ENCODE measurements at places on chromosomes 13 and 19.

GRCh38 chr13:110400786-110401533 is 93.9 kb downstream of the COL4A2 start:
- no peaks in the 10 kb centered on the region for H3K36me3 ChIP-seq
- H3K27ac ChIP-seq, result no peak overlapping the region
- H3K4me3 ChIP-seq, result no peak overlapping the region

DNA sequence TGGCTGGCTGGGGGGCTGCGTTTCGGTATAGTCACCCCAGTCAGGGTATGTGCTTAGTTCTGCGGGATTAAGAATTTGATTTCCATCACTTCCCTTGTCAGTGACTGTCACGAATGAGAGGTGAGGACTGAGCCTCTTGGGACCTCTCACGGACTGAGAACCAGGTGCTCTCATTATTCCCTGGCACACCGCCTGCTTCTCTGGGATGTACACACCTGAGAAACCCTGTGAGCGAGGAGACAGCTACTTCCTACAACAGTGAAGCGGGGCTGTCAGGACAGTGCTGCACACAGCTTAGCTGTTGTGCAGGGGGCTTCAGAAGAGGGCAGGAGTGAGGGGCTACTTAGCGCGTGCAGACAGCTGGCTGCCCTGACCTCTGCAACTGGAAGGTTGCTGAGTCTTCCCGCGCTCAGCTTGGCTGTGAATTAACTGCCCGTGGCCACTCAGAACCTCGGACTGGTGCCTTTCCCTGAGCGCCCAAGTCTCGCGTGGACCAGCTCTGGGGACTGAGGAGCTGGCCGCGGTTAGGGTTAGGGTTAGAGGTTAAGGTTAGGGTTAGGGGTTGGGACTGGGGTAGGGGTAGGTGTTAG is 65.3 kb upstream of the MCF2L start:
- H3K27me3 ChIP-seq, result no peaks in the 10 kb centered on the region
- H3K36me3 ChIP-seq, result no peaks in the 10 kb centered on the region
- H3K27ac ChIP-seq, result no peak overlapping the region
- DNase-seq, result no peak
- H3K4me3 ChIP-seq, result no peak overlapping the region
- no peaks in the 10 kb centered on the region for H3K4me1 ChIP-seq

DNA sequence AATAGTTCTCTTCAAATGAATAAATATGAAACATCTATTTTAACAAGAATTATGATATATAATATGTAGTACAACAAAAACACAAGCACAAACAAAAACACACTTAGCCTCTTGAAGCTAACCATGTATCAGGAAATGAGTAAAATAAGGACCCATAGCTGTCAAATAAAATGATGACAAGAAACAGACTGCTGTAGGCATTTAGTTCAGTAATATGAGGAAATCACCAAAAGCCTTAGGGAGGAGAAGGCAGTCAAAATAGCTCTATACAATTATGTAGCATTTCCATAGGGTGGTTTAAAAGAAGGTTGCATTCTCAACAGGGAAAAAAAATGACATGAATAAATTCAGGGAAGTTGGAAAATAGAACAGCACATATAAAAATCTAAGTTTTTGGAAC is 163.4 kb downstream of the PCDH20 start:
- H3K27me3 ChIP-seq, result no peaks in the 10 kb centered on the region
- DNase-seq, result no peak
- H3K4me1 ChIP-seq, result no peaks in the 10 kb centered on the region

DNA sequence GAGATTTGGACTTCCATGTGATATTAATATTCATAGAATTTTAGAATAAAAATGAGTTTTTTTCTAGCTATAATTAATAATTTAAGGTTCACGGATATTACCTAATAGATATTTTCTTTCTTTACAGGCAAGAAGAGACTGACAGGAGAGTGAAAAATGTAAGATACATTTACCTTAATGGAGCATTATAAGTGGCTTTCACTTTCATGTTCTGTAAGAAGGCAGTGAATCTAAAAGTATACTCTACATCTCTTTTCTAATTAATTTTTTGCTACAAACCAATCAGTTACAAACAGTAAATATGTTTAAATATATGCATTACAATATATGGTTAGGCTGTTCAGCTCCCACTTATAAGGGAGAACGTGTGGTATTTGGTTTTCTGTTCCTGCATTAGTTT is 159.1 kb downstream of the LMO7 start:
- no peak overlapping the region for H3K27ac ChIP-seq
- no peaks in the 10 kb centered on the region for H3K4me1 ChIP-seq

- no peaks in the 10 kb centered on the region for H3K36me3 ChIP-seq
- no peak overlapping the region for H3K27ac ChIP-seq
- DNase-seq, result no peak
- H3K4me1 ChIP-seq, result no peaks in the 10 kb centered on the region
Observed at GRCh38 chr13:75123428-75123827, 358.5 kb downstream of the TBC1D4 start.
